Activated CD8-positive, alpha-beta memory T cell treated with anti-CD3 and anti-CD28 coated beads for 1 hour (primary cell): ENCODE measurements at places on chromosomes 11 and 22.

DNA sequence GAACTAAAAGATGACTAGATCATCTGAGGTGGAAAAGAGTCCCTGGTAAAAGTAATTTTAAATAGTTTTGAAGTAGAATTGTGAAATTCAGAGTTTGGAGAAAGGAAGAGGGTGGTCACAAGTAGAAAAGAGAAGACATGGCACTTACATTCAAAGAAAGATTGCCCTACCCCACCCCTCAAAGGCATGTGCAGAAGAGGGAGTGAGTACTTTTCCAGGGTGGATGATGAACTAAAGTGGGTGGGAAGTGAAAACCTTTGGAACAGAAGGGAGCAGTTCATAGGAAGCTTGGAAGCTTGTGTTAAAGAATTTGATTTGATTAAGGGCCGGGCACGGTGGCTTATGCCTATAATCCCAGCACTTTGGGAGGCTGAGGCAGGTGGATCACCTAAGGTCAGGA, 23.6 kb downstream of the SREBF2 start:
- DNase-seq, result no peak

DNA sequence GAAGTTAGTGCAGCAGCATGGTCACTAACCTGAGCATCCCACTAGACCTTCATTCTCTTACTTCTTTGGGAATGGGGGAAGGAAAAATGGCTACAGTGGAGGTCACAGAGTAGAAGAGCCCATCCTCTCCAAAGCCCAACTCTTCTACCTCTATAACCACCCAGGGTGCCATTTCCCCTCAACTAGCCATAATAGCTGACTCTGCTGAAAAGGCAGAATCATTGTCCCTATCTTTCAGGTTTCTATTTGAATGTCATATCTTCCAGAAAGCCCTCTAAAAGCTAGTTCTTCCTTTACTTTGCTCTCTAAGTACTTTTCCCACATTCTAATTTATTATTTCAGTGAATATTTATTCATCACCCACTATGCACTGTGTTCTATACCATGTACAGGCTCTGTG, 421.6 kb downstream of the TENM4 start:
- DNase-seq, result no peak

- DNase-seq, result no peak
Observed at GRCh38 chr22:45094825-45095224, 68.9 kb upstream of the NUP50 start.

DNA sequence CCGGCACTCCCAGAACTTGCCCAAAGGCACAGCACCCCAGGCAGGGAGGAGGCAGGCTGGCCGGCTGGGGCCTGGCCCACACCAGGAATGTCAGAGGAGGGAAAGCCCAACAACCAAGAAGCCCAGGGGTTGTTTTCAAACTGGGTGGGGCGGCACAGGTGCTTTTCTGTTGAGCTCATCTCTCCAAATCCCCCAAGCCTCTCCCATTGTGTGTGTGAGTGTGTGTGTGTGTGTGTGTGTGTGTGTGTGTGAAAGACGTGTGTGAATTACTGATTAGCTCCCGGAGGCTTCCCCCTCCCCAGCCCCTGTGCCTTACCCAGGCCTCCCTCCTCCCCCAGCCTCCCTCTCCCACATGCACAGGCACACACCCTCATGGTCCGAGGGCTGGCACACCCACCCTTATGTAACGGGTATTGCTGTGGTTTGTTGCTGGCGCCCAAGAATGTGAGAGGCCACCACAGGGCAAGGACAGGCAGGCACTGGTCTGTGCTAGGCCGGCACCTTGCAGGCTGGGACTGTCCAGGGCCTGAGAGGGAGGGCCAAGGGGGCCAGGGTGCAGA, 15.9 kb downstream of the TRIM29 start:
- DNase-seq, result no peak

- DNase-seq, result no peak
Observed at GRCh38 chr11:69001243-69002081, 11.6 kb downstream of the MRGPRF start.

- no peak for DNase-seq
Observed at GRCh38 chr22:18087350-18087855, 9.6 kb downstream of the PEX26 start.

DNA sequence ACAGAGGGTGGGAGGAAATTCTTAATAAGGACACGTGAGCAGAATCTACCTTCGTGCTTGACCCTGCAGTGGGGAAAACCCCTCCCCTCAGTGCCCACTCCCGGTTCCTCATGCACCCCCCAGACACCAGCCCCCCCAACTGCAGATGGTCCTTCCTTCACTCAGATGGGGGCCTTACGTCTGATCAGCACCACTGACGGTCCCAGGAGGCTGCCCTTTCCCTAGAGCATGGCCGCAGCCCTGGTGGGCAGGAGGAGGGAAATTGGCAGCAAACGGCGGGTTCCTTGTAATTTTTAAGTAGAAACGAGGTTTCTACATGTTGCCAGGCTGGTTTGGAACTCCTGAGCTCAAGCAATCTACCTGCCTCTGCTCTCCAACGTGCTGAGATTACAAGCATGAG, 477.7 kb downstream of the TBC1D22A start:
- DNase-seq, result no peak

- no peak for DNase-seq
Observed at GRCh38 chr11:62242021-62242420, at the start of gene SCGB1D2. Gene SCGB1D2 (plus strand): TSS chr11:62242239. CDS start chr11:62242308, 69 bp downstream.

DNA sequence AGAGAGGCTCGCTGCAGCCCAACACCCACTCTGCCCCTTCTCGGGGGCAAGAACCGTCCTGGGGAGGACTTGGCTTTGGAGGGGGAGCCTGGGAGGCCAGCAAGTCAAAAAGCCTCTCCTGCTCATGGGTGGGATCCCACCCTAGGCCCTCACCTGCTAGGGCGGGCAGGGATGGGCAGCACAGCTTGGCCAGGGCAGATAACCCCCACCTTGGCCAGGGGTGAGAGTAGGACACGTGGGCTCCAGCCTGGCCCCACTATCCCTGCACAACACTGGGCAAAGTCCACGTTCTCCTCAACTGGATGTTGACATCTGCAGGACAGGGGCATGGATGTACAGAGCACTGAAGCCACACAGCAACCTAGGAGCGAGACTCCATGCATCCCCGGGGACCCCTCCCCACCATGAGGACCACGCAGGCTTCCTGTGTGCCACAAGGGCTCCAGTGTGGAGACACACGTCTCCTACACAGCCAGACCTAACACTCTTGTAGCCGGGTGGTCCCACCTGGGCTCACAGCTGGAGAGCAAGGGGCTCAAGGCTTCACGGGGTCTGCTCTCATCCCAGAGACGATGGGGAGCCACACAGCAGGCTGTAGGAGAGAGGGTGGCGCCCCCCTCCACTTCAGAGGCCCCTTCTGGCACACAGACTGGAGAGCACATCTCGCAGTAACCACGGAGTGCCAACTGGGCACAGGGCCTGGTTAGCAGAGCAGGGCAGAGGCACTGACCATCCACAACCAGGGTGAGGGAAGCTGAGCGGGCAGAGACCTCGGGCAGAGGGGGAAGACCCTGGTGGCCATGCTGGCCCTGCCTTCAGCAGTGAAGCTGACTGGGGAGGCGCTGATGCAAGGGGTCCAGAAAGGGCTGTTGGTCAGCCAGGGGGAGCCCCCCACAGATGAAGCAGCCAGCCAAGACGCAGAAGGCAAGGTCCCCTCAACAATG, 171.1 kb downstream of the CRYBB2 start:
- no peak for DNase-seq

GRCh38 chr11:11946878-11947277, 61.5 kb downstream of the DKK3 start:
- no peak for DNase-seq

DNA sequence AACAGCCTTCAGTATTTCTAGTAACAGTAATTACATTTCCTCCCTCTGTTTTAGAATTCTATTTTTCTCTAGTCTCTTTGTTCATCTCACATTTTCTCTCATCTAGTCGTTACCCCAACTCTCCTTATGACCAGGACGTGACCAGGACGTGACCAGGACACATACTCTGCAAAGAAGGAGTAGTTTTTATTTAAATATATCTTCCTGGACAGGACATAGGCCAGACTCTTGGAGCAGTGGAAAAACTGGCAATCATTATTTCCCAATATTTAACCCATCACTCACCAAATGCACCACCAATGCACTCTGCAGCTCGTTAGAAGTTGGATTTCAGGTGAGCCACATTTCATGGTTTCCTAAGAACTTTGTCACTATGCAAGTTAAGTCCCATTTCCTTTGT, 40.3 kb upstream of the POGLUT3 start:
- DNase-seq, result no peak

DNA sequence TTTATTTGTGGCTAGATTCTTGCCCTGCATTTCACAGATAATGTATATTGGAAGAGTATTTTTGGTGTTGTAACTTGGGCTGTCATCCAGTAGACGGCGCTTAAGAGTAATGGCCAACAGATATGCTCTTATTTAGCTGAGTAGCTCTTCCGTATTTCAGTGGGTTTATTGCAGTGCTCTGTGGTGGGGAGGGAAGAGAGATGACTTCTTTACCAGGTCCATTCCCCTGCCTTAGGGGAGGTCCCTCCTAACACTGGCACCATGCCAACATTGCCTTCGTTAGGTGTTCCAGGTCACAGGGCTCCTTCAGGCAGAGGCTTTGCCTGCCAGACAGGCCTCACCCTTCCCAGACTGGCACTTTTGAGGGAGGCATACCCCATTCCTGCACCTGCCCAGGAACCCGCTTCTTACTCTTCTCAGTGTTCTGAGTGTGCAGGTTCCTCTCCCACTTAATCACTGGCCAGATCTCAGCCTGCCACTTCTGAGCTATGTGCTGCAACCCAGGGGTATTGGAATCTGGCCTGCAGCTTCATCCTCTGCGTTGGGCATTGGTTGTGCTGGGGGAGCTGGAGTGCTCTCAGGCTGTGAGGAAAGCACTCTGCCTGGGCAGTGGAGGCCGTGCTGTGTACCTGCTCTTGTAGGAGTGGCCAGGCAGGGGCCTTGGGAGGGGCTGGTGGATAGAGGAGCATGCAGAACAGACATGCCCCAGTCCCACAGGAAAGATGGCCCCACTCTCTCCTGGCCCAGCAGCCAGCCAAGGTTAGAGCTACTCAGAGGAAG, 29.4 kb upstream of the SLN start:
- no peak for DNase-seq

DNA sequence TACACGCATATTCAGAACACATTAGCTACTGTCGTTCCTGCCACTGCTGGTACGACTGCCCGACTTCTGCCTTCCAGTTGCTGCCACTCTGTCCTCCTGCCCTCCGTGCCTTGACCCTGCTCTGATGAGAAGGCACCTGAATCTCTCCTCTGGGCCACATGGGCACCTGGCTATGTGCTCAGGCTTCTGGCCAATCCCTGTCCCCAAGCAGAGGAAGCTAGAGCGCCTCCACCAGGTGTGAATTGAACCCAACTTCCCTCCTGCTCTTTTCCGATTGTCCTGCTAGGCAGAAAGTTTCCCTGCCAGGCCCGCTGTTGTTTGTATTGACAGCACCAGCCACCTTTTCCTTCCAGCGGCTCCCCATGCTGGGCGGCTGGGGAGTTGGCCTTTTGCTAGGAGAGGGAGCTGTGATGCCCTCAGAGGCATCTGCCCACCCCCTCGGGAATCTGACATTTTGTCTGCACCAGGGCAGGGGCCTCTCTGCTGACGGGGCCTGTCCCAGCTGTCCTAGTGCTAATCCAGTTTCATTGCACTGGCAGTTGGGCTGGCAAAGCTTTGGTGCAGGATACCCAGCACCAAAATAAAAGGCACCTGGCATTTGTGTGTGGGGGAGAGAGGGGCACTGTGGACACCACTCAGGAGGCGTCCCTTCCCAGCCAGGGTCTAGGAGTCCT, 118.0 kb downstream of the GRIK4 start:
- DNase-seq, result no peak

DNA sequence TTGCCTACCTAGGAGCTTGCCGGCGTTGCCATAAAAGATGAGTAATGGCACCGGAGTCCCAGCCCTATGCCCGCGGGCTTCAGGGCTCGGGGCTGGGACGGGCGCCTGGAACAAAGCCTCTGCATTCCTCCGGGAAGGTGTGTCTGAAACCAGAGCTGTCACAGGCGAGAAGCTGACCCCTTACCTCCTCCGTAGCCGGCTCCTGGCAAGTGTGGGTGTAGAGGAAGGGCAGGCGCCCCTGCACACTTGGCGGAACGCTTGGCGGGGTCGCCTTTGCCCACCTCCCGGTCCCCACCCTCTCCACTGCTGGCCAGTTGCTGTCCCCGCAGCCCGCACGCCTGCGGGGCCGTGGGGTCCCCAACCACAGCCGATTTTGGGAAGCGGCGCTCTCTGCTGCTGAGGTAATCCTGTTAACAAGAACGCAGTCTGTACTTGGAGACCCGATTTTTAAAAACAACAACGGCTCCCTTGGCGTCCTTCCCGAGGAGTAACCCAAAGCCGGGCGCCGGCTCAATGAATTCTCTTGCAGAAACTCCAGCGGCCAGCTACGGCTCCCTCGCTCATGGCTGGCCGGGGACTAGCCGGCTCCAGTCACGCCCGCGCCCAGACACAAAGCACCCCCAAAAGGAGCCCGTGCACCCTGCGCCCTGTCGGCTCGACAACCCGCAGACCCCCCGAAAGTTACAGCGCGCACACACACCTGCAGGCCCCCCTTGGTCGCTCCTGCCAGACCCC, 89.2 kb downstream of the PLEKHA7 start:
- no peak for DNase-seq

GRCh38 chr11:69416762-69417698, 64.4 kb upstream of the LINC01488 start:
- no peak for DNase-seq

DNA sequence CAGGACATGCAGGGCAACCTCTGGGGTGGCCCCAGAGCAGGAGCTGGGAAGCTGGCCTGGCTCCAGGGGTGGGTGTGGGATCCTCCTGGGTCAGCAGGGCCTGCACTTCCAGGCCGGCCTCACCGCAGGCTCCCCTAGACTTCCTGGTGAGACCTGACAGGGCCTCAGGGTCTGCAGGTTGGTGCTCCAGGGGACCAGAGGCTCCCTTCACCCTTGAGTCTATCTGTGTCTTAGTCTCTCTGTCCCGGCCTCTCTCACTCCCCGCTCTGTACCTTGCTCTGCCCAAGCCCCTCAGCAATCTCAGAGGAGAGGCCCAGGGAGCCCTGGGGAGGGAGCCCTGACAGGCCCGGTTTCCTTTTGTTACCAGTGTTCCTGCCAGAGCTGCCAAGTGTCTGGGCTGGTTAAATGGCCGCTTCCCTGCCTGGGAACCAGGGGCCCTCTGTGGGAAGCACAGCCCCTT, 13.9 kb downstream of the CD82 start:
- DNase-seq, result no peak

DNA sequence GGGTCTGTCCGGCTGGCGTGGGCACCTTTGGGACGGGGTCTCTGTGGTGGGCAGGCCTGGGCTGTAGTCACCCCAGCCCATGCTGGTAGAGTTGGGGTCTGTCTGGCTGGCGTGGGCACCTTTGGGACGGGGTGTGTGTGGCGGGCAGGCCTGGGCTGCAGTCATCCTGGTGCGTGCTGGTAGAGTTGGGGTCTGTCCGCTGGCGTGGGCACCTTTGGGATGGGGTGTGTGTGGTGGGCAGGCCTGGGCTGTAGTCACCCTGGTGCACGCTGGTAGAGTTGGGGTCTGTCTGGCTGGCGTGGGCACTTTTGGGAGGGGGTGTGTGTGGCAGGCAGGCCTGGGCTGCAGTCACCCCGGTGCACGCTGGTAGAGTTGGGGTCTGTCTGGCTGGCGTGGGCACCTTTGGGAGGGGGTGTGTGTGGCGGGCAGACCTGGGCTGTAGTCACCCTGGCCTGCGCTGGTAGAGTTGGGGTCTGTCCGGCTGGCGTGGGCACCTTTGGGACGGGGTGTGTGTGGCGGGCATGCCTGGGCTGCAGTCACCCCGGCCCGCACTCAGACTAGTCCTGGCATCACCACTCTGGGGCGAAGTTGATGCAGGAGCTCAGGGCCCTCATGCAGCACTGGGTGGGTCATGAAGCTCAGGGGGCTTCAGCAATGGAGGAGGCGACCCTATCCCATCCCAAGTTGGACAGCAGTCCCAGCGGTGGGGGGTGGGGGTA, 19.3 kb downstream of the PRR33 start:
- no peak for DNase-seq
